Panc1 (cell line): ENCODE measurements at places on chromosomes 5 and 9. TPM values are rescaled to one million over a fixed set of nuclear protein-coding genes. Genes with fewer than 3 reads are reported as not detected.

Gene IL5
- not detected for total RNA-seq

Gene GABRG2
- not detected for total RNA-seq

Gene SH3TC2
- total RNA-seq, result 0.33 TPM

Gene FAM114A2
- total RNA-seq, result 20.7 TPM

Gene KLHL3
- 1.9 TPM for total RNA-seq

Gene ASS1
- total RNA-seq, result 26.2 TPM

Gene ADAMTS13
- 3.4 TPM for total RNA-seq

Gene NEURL1B
- total RNA-seq, result 5.3 TPM
